ENCODE measurements at places on chromosomes 13 and 19.

DNA sequence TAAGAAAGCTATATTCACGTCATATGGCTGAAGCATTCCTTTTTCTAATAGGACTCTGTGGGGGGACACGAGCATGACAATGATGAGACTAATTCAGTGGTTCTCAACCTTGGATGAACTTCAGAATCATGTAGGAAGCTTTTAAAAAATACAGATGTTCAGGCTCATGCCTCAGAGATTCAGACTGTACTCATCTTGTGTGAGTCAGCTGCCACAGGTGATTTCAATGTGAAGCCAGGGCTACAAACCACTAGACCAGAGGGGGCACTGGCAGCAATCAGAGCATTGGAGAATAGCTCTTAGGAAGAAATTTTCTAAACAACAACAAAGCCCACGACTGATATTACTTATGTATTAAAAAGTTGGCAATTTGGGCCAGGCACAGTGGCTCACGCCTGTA lies 91.7 kb downstream of the SERP2 start:
- DNase-seq, result no peak

- no peak for DNase-seq
Measured at GRCh38 chr13:32976056-32976805, 40.0 kb upstream of the KL start.

DNA sequence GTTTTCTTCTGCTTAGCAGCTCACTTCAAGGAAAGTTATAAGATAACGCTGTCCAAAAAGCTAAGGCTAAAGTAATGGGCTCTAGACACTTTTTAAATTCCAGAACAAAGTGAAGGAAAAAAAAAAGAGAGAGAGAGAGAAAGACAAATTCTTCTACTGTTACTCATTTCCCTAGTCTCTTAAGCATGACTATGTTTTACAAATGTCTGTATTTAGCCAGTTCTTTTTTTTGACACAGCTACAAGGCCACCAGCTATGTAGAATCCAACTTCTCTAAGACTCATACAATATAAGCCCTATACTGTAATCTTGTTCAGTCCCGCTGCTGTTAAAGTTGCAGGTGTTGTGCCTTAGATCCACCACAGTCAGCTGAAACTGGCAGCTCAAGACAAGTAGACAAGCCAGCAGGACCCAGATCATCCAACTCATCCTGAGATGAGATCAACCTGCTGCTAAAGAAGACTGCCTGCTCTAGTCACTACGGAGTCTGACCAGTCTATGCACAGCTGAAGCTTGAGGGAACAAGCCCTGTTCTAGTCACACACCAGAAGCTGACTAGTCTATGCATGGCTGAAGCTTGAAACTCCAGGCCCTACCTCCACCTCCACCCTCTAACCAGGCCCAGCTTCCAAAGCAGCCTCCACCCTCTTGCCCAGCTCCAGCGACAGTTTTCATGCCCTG lies 10.3 kb upstream of the ZNF83 start:
- DNase-seq, result no peak

GRCh38 chr13:24613755-24614154 lies 66.5 kb upstream of the ATP12A start:
- DNase-seq, result no peak

DNA sequence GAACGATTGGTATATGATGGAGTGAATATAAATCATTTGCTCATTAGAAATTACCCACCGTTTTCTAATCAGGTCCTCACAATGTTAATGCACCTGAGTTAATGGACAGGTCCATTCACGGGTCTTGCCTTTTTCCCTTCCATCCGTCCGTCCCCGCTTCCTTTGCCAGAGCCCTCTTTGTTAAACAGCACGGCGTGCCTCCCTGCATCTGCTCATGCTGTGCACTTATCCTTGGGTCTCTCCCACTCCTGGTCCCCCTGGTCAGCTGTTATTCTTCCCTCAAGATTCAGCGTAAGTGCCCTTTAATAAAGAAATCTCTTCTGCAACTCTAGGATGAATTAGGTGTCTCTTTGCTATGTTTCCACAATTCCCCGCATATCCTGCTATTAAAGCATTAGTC lies 324.5 kb downstream of the DNAJC15 start:
- DNase-seq, result no peak

Measured in A673 (cell line).